ENCODE measurements at places on chromosomes 2 and 18. TPM values are rescaled to one million over a fixed set of nuclear protein-coding genes. Genes with fewer than 3 reads are reported as not detected.

Gene CASP10
- not detected for total RNA-seq

Gene MREG
- 2.8 TPM for total RNA-seq

Gene ACTG2
- total RNA-seq, result 191 TPM

Gene NLRC4
- total RNA-seq, result not detected

Gene OTOS
- total RNA-seq, result not detected

Gene CD8B
- total RNA-seq, result not detected

Gene UPP2
- total RNA-seq, result not detected

GRCh38 chr2:96587843-96588242 lies 50.3 kb downstream of the KANSL3 start:
- no peak overlapping the region for H3K4me3 ChIP-seq
- H3K27ac ChIP-seq, result no peak overlapping the region
- peaks cover 16% of the 10 kb centered on the region for H3K36me3 ChIP-seq

GRCh38 chr2:25265001-25265400 lies 76.7 kb downstream of the DNMT3A start:
- no peaks in the 10 kb centered on the region for H3K27me3 ChIP-seq
- no peak overlapping the region for H3K4me3 ChIP-seq
- no peak overlapping the region for H3K27ac ChIP-seq
- no peak for DNase-seq
- peaks cover 35% of the 10 kb centered on the region for H3K36me3 ChIP-seq
- H3K4me1 ChIP-seq, result peaks cover 22% of the 10 kb centered on the region

- H3K27ac ChIP-seq, result no peak overlapping the region
- peaks cover 1% of the 10 kb centered on the region for H3K36me3 ChIP-seq
- no peak for DNase-seq
- H3K27me3 ChIP-seq, result no peaks in the 10 kb centered on the region
These were observed 93.4 kb downstream of the AGAP1 start for GRCh38 chr2:235587202-235587601.

- no peaks in the 10 kb centered on the region for H3K27me3 ChIP-seq
- no peak overlapping the region for H3K27ac ChIP-seq
- no peaks in the 10 kb centered on the region for H3K36me3 ChIP-seq
- no peak overlapping the region for H3K4me3 ChIP-seq
- H3K4me1 ChIP-seq, result peaks cover 15% of the 10 kb centered on the region
- DNase-seq, result no peak
These were observed 86.7 kb upstream of the TMEM18 start for GRCh38 chr2:763766-764525.

DNA sequence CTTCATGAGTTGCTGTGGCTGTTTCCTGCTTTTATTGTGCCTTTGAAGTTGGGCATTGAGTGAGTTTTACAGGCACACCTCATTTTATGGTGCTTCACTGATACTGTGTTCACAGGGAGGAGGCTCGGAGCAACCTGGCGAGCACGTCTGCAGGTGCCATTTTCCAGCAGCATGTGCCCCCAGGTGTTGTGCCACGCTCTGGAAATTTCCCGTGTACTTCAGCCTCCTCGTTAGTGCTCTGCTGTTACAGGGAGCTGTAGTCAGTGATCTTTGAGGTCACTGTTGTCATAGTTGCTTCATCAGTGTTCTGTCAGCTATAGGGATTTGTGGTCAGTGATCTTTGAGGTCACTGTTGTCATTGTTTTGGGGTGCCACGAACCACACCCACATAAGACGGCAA lies 20.1 kb downstream of the CTDP1 start:
- no peak overlapping the region for H3K27ac ChIP-seq
- no peaks in the 10 kb centered on the region for H3K27me3 ChIP-seq
- no peak overlapping the region for H3K4me3 ChIP-seq
- H3K4me1 ChIP-seq, result peaks cover 5% of the 10 kb centered on the region
- DNase-seq, result no peak

DNA sequence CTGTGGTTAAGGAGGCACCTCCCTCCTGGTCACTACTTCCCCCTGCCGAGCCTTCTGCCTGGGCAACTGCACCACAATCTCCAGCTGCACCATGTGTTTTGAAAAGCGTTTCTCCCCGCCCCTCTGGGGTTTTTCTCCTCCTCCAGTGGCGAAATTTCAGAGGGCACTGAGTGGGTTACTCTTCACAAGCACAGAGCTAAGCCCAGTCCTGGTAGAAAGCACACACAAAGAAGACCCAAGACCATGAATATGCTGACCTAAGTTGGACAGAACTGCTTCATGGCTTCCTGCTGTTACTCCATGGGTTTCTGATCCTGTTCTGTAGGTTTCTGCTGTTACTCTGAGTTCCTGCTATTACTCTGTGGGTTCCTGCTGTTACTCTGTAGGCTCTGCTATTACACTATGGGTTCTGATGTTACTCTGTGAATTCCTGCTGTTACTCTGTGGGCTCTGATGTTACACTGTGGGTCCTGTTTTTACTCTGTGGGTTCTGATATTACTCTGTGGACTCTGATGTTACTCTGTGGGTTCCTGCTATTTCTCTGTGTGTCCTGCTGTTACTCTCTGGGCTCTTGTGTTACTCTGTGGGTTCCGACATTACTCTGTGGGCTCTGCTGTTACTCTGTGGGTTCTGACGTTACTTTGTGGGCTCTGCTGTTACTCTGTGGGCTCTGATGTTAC lies 216.6 kb downstream of the RTP5 start:
- H3K4me3 ChIP-seq, result no peak overlapping the region
- peaks cover 21% of the 10 kb centered on the region for H3K4me1 ChIP-seq
- H3K36me3 ChIP-seq, result no peaks in the 10 kb centered on the region
- DNase-seq, result no peak
- no peak overlapping the region for H3K27ac ChIP-seq

- no peaks in the 10 kb centered on the region for H3K36me3 ChIP-seq
- H3K4me1 ChIP-seq, result peaks cover 37% of the 10 kb centered on the region
- H3K27me3 ChIP-seq, result no peaks in the 10 kb centered on the region
- H3K4me3 ChIP-seq, result no peak overlapping the region
- peak; percentile 81 for DNase-seq
These were observed 62.5 kb upstream of the SMAD7 start for GRCh38 chr18:49013291-49013691.

DNA sequence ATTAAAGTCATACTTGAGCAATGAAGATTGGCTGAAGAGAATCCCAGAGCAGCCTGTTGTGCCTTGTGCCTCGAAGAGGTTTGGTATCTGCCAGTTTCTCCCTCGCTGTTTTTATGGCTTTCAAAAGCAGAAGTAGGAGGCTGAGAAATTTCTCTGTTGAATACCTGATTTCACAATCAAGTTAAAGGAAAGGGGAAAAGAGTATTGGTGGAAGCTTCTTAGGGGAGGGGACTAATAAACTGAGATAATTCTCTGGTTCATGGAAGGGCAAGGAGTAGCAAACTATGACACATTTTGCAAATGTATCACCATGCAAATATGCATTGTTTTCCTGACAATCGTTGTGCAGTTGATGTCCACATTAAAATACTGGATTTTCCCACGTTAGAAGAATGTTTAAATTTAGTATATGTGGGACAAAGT lies at the start of gene IL1B:
Gene IL1B, minus strand, starts transcription at position 85 of the 423 bp plus-strand sequence. CDS start 550 bp downstream, outside the sequence.
- peaks cover 21% of the 10 kb centered on the region for H3K4me1 ChIP-seq
- H3K27me3 ChIP-seq, result peaks cover 2% of the 10 kb centered on the region
- no peak for DNase-seq
- no peaks in the 10 kb centered on the region for H3K36me3 ChIP-seq

- H3K4me1 ChIP-seq, result peaks cover 18% of the 10 kb centered on the region
- no peak overlapping the region for H3K27ac ChIP-seq
- no peak overlapping the region for H3K4me3 ChIP-seq
- H3K36me3 ChIP-seq, result no peaks in the 10 kb centered on the region
- H3K27me3 ChIP-seq, result no peaks in the 10 kb centered on the region
These were observed 137.1 kb downstream of the LTBP1 start for GRCh38 chr2:33083699-33084387.

DNA sequence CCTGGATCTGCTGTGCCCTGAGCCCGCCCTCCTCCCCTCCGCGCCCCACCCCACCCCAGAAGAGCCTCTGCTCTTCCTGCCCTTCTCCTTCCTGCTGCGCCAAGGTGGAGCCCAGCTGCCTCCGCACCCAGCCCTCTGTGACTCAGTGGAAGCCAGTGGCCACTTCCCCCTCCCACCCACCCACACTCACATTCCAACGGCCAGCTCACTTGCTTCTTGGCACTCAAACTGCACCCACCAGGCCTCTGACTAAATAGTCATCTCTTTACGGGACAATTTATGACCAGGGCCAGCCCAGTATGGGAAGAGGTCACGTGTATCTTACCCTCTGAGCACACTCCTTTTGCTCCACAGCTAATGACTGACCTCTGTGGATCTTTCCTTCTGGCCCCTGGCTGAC lies 150.4 kb upstream of the SLC1A4 start:
- DNase-seq, result no peak
- peaks cover 34% of the 10 kb centered on the region for H3K4me1 ChIP-seq
- H3K36me3 ChIP-seq, result no peaks in the 10 kb centered on the region
- H3K27ac ChIP-seq, result peak overlapping the region; percentile 38
- no peaks in the 10 kb centered on the region for H3K27me3 ChIP-seq

GRCh38 chr2:232418466-232419244 lies 12.0 kb downstream of the ALPG start:
- DNase-seq, result no peak
- peaks cover 17% of the 10 kb centered on the region for H3K4me1 ChIP-seq
- H3K4me3 ChIP-seq, result peak overlapping the region; percentile 77
- H3K27ac ChIP-seq, result no peak overlapping the region
- peaks cover 3% of the 10 kb centered on the region for H3K36me3 ChIP-seq

GRCh38 chr2:75751824-75752468 lies 41.2 kb upstream of the GCFC2 start:
- no peak overlapping the region for H3K27ac ChIP-seq
- H3K36me3 ChIP-seq, result no peaks in the 10 kb centered on the region
- no peak overlapping the region for H3K4me3 ChIP-seq
- H3K27me3 ChIP-seq, result peaks cover 52% of the 10 kb centered on the region

DNA sequence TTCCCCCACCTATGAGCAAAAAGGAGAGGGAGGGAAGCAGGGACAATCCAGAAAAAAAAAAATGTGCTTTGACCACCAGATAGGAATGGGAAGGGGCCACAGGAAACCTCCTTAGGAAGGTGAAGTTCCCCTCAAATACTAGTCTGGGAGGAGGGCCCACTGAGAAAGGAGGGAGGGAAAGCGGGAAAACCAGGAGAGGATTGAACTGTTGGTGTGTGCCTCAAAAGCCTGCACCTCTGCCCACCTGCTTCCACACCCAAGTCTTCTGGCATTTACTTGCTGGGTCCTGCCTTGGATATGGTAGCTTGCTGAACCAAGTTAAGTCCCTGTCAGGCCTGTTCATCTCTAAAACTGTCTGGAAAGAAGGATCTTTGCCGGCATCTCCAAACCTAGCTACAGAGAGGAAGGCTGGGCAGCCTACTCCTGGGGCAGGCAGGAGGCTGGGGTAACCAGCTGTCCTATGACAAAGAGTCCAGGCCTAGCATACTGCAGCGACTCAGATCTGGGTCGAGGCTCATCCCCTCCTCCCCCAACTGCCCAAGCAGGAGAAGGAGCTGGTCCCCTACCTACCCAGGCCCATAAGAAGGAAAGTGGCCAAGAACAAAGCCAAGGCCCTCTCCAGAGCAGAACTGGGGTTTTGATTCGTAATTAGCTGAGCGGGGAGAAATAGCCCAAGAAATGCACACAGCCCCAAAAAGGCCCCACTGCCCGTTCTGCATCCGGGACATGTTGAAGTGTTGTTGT lies 3.0 kb downstream of the EN1 start:
- peaks cover 80% of the 10 kb centered on the region for H3K27me3 ChIP-seq
- no peak overlapping the region for H3K4me3 ChIP-seq
- no peak overlapping the region for H3K27ac ChIP-seq
- DNase-seq, result peak; percentile 68

- H3K27ac ChIP-seq, result no peak overlapping the region
- H3K36me3 ChIP-seq, result no peaks in the 10 kb centered on the region
- peaks cover 11% of the 10 kb centered on the region for H3K4me1 ChIP-seq
- H3K4me3 ChIP-seq, result no peak overlapping the region
- no peak for DNase-seq
These were observed 48.8 kb upstream of the LCLAT1 start for GRCh38 chr2:30398084-30398873.

DNA sequence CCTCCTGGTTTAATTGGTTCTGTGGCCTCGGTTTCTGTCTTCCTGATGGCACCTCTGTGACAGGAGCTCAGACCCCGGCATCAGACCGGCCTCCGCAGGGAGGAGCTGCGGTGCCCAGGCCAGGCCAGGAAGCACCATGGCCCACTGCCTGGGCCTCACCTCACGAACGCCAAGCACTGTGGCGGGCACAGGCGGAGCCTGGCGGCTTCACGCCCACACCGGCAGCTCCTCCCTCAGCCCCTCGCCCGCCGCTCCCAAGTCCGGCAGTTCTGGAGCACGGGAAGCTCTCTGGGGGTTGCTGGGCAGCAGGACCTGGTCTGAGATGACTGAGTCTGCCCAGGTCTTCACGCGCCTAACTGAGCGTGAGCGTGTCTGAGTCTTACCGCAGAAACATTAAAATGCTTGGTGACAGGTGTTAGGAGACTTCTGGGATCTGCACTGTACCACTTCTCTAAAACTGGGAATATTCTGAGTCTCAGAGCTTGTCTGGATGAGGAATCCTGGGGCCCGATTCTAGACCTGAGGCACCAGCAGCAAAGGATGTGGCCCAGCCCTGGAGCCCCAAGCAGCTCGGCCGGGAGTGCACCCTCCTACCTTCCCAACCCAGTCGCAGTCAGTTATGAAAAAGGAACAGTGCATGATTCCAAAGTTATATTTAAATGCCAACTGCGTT lies 21.9 kb downstream of the RTP5 start:
- no peaks in the 10 kb centered on the region for H3K27me3 ChIP-seq
- no peak overlapping the region for H3K4me3 ChIP-seq
- no peak for DNase-seq
- no peaks in the 10 kb centered on the region for H3K36me3 ChIP-seq

DNA sequence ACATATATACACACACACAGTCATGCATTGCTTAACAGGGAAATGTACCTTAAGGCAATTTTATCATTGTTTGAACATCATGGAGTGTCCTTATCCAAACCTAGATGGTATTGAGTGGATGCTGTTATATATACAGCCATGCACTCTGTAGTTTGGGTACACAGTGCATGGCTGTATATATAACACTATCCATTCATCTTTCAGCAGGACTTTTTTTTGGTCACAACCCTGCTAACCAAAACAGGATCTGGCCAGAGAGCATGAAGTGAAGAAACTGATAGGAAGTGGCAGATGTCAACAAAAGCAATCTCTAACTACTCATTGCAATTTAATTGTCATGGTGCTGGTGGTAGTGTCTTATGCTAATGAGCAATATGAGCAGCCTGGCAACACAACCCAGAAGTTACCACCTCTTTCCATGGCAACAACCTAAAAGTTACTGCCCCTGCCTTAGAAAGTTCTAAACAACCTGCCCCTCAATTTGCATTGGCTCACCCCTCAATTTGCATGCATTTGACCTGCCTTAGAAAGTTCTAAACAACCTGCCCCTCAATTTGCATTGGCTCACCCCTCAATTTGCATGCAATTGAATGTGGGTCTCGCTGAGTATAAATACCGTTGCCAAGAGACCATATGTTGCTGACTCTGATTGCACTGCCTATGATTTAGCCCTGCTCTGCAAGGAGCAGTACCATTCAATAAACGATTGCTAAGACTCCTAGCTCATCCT lies 434.9 kb downstream of the DSEL start:
- H3K4me1 ChIP-seq, result no peaks in the 10 kb centered on the region
- H3K36me3 ChIP-seq, result no peaks in the 10 kb centered on the region
- H3K27ac ChIP-seq, result no peak overlapping the region
- no peak for DNase-seq
- peaks cover 12% of the 10 kb centered on the region for H3K27me3 ChIP-seq

All from osteocyte (in vitro differentiated cells).